ENCODE measurements at places on chromosomes 3 and 15.

DNA sequence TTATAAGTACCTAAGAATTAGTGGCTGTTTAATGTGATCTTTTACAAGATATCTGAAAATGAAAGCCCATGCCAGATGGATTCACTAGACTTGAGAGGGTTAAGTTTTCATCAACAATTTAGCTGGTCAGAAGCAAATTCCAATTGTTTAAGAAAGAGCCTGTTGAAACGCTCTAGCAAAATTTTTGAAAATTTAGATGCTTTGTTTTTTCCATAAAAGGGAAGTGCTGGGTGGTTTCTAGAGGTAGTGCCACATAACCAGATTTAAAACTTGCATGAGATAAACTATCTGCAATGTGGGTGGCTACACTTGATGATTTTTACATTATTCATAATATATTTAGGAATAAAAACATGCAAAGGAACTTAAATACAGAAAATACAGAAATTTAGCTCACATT, 48.5 kb upstream of the SKIL start:
- DNase-seq = no peak

GRCh38 chr3:9897408-9898372, 5.0 kb upstream of the IL17RE start:
- no peak for DNase-seq

GRCh38 chr3:40930131-40930538, 269.2 kb upstream of the CTNNB1 start:
- no peak for DNase-seq

- DNase-seq = no peak
These were observed 211.5 kb downstream of the NFKBIZ start for GRCh38 chr3:102060814-102061213.

GRCh38 chr3:54034971-54035370, 87.4 kb upstream of the CACNA2D3 start:
- no peak for DNase-seq

GRCh38 chr3:105829229-105829628, 39.6 kb downstream of the CBLB start:
- no peak for DNase-seq

- DNase-seq = no peak
These were observed 41.1 kb downstream of the TSC22D2 start for GRCh38 chr3:150449169-150449721.

DNA sequence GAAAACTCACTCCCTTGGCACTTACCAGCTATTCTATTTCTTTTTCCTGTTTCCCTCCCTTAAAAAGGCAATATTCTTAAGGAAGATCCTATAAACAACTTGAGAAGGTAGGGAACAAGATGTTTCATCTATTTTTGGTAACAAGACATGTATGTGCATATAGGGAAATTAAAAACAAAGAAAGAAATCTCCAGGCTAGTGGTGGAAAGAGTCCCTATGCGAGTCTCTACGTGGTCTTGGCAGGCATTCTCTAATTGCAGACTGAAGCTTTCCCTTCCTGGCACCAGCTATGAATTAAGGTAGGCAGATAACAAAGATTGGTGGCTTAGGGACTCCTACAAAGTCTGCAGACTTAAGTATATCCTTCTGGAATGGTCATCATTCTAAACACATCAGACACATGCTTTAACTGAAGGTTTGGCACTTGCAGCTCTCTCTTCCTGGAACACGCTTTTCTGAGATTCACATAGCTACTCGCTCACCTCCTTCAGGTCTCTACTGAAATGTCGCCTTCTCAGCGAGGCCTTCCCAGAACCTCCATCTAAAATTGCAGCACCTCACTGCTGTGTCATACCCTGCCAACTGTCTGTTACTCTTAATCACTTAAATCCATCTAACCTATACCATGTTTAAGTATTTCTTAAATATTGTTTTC, 336.0 kb downstream of the VGLL3 start:
- no peak for DNase-seq

- no peak for DNase-seq
These were observed 58.2 kb downstream of the PHLDB2 start for GRCh38 chr3:111917300-111917699.

DNA sequence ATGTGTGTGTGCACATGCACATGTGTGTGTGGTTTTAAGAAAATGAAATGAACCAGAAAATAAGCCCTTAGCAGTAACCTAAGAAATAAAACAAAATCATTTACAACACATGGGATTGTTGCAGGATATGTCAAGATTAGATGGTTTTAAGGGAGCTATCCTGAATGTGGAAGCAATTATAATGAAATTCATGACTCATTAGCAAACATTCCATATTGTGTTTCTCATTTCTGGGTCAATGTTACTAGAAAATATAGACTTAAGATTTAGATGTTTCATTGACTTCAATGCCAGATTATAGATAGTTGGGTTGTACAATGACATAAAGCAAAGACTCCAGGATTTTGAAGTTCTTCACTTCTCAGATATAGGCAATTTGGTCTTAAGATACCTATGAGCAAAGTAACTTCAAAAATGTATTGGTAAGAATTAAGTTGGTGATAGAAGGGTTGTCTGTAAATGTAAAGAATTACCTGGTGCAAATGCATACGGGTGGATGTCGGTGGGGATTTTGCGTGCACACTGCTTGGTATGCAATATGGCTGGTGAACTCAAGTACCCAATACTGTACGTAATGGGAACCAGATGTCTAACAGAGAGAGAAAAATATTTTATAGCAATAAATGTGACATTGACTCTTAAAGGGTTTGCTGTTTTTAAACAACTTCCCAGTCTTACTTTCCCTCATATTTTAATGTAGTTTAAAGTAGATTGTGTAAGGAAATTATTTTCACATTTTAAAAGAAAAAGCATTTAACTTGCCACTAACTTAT, 53.9 kb upstream of the NR2F2 start:
- no peak for DNase-seq

DNA sequence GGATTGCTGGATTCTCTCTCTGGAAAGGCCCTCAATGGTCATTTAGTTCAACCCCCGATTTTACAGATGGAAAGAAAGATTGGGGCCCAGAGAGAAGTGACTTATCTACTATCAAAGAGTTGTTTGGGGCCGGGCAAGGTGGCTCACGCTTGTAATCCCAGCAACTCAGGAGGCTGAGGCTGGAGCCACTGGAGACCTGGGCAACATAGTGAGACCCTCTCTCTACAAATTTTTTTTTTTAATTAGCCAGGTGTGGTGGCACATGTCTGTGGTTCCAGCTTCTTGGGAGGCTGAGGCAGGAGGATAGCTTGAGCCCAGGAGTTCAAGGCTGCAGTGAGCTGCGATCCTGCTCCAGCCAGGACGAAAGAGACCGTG, 5.2 kb upstream of the USP3 start:
- no peak for DNase-seq

- no peak for DNase-seq
These were observed 71.1 kb downstream of the MYO1E start for GRCh38 chr15:59301527-59301926.
